ENCODE measurements at places on chromosomes 2 and 18.

- no peak for DNase-seq
Observed at GRCh38 chr18:39380866-39381265, 1815.3 kb upstream of the CELF4 start.

DNA sequence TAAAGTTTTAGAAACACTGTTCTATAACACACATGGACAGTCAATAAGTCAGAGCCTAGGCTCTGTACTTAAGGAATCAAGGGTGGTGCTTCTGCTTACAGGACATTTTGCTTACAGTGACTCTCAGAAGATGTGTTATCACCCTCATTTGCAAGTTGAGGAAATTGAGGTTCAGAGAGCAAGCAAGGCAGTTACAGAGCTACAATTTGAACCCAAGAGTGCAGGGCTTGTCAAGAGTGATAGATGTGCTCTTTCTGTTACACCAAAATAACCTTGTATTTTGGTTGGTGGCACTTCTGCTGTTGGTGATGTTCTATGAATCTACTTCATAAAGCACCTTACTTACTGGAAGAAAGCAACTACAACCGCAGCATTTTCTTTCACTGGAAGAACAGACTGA is 170.2 kb downstream of the THADA start:
- no peak for DNase-seq

DNA sequence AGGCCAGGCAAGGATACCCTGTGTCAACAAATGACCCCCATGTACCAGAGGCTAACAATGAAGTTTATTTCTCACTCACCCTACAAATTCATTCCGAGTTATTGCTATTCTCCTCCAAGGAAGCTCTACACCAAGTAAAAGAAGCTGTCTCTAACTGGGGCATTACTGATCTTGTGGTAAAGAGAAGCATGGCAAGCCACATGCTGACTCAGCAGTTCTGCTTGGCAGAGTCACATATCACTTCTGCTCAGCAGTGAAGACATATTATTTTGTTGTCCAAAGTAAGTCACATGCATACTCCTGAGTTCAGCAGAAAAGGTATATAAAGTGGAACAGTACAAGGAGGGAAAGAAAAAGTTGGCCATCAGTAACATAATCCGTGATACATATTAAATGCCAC is 315.8 kb downstream of the GULP1 start:
- no peak for DNase-seq

DNA sequence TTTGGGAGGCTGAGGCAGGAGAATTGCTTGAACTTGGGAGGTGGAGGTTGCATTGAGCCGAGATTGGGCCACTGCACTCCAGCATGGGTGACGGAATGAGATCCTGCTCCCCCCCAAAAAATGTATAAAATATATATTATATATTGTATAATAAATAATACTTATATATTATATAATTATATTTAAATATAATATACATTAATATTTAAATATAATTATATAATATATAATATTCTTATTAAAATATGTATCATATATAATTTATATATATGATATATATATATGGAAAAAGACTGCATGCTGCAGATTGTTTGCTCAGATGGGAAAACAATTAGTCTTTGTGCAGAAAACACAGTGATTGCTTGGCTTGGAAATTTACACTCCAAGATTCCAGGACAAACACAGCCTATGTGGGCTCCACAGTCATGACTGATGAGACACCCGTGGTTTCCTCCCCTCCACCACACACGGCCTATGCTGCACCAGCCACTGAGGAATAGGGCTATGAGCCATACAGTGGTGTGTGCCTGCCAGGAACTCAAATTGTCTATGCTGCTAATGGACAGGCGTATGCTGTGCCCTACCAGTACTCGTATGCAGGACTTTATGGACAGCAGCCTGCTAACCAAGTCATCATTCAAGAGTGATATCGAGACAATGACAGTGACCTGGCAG is 30.0 kb downstream of the PMAIP1 start:
- no peak for DNase-seq

GRCh38 chr18:25146512-25146910 is 205.5 kb downstream of the ZNF521 start:
- no peak for DNase-seq

DNA sequence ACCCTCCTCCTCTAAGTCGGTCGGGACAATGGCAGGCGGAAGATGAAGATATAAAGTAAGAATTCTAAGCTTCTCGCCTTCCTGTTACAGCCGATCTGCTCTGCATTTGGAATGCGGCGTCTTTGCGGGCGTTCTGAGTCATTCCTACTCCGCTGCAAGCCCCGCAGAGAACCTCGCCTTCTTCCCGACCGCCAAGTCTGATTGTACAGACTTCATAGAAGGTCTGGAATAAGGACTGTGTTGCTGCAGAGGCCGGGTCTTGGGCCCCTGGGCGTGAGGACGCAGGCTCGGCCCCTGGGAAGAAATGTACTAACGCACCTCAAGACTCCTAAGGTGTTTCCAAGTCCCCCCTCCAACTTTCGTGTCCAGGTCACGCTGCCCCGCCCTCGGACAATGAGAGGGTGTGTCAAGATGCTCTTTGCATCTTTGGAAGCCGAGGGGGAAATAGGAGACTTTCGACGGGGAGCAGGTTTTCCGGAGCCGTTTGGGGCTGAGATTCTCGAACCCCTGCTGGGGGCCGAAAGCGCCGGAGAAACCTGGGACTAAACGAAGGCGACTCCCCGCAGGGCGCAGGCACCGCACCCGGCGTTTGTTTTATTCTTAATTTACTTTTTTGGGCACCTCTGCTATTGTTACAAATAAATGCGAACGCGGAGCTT is 12.7 kb upstream of the PAX3 start:
- DNase-seq = no peak

DNA sequence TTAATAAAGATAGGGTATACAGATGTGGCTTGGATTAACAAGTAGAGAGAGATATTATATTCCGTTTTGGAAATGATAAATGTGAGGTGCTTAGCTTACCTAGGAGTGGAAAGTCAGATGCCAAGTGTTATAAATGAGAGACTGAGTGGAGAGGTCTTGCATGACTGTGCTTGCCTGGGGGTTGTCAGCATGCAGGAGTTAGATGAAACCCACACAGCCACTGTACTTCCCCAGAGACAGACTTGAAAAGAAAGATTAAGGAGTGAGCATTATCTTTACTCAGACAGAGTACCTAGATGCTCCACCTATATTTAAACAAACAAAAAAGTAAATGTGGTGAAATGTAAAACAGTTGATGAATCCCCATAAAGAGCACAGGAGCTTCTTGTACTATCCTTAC is 482.7 kb downstream of the RIT2 start:
- DNase-seq = no peak

- no peak for DNase-seq
Observed at GRCh38 chr2:120691410-120691809, 44.3 kb upstream of the GLI2 start.

DNA sequence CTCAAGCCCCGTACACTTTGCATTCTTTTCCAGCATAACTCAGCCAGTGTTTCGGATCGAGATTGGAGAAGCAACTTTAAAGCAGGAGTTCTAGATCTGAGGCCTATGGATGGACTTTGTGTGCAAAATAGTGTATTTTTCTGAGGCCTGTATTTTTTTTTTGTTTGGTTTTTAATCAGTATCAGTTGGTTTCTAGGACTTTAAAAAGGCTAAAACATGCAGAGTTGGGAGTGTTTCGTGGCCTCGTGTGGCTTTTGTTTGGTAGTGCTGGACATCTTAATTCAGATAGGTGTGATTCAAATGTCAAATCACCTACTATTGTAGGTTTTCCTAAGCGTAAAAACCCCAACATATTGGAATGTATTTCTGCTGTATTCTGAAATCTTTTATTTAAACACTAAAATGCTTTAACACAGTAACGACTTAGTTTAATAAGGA is 282 bp upstream of the PUS10 start:
- no peak for DNase-seq

GRCh38 chr2:9303528-9304225 is 97.1 kb downstream of the ASAP2 start:
- no peak for DNase-seq

GRCh38 chr2:219327719-219328118 is 4.8 kb downstream of the RESP18 start:
- no peak for DNase-seq

- DNase-seq = no peak
Observed at GRCh38 chr2:8926356-8926755, 77.1 kb downstream of the MBOAT2 start.

- no peak for DNase-seq
Observed at GRCh38 chr2:96409081-96409819, 73.7 kb downstream of the NCAPH start.

- no peak for DNase-seq
Observed at GRCh38 chr18:53785811-53786210, 438.7 kb downstream of the MBD2 start.

DNA sequence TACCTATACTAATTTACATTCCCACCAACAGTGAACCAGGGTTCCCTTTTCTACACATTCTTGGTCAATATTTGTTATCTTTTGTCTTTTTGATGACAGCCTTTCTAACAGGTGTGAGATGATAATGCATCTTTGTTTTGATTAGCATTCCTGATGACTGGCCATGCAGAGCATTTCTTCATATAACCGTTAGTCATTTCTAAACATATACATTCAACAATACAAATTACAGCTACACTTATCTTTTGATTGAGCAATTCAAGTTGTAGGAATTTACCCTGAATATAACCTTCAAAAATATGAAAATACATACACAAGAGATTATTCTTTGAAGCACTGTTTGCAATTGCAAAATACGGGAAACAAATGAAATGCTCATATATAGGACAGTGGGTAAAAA is 94.9 kb downstream of the TMEM131 start:
- no peak for DNase-seq

DNA sequence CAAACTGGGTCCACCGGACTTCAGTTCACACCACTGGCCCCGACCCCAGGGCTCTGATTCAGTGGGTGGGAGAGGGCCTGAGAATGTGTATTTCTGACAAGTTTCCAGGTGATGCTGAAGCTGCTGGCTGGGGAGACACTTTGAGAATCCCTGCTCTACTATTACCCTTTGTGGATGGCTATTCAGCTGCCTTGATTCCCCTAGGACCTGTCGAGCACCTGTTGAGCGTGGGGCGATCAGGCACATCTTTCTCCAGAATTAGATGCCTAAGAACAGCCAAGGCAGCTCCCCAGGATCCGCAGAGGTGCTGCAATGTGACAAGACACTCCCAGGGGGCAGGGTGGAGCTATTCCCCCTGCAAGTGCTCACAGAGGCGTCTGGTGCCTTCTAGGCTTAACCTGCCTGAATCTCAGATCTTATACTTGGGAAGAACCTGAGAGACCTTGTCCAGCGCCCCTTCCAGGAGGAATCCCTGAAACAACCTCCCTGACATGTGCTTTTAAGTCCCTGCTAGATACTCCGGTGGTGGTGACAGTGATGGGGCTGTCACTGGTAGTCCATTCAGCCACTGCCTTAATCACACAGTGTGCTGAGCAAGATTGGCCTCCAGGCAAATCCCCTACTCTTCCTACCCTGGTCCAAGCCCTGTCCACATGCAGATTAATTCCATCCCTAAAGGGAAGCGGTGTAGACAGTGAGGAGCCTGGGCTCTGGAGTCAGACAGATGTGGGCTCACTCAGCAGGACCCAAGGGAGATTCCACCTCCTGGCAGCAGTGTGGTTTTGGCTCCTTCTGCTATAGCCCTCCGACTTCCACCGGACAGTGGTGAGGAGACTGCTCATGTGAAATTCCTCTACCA is 43.4 kb upstream of the OTOF start:
- no peak for DNase-seq

DNA sequence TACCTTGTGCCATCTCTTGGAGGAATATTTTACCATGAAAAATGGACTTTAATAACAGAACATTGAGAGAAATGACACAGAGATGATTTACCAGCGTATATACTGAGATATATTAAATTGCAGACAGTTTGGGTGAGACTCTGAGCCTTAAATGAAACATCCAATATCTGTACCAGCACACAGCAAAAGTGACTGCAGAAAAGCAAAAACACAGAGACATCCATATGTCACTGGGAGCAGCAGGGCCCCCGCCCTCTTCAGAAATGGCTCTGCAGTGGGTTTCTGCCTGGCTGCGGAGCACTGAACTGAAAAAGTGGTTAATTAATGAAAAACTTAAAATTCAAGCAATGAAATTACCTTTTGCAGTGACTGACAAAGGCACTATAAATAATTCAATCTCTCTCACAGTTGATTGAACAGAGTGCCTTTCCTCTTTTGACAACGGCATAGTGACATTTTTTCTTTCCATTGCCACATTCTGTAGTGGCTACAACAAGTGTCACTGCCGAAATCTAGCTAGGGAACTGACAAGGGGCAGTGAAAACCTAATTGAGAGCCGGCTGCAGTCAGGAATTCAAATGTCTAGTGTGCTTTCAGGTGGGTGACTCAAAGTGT is 353.4 kb downstream of the ALK start:
- no peak for DNase-seq

GRCh38 chr2:157898591-157898996 is 22.5 kb upstream of the ACVR1 start:
- DNase-seq = peak; percentile 31

DNA sequence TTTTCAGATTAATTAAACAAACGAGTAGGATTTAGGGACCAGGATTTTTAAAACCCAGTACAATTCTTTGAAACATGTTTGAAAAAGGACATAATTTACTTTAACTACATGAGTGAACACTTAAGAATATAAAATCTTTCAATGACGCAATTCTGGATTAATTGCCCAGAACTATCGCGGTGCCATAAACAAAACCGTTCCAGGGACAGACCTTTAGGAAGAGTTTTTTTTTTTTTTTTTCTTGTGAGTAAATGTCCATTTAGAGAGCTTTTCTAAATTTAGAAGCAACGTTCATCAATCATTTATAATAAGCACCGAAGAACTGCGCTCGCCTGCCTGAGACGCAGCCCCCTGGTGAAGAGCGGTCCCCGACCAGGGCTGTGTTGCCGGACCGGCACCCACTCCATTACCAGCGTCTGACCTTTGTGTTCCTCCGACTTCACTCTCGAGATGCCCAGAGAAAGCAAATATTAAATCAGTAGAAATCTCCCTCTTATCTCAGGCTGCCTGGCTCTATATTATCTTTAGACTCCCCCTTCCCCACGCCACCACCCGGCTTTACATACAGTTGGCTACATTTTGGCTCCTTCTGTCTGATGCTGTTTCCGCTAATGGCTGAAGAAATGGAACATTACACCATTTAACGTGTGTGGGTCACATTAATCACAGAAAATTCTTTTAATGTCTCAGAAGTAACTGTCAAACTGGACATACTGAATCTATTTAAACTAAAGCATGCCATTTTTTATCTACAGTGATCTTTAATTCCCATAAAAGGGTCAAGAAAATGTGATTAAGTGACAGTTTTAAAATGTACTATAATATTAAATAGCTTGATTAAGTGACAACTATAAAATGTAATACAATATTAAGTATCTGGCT is 364.0 kb upstream of the MEIS1 start:
- DNase-seq = no peak

DNA sequence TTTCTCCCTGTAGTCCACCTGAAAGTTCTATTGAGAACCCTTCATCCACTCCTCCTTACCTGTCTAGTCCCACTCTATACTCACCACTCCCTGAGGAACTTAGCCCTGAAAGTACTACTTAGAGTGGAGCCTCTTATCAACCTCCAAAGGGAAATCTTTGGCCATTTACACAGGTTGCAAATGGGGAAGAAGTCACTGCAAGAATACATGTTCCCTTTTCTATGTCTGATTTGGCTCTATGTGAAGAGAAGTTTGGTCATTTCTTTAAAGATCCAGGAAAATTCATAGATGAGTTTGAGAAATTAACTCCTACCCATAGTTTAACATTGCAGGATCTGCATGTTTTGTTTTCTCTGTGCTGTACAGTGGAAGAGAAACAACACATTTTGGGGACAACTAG is 22.9 kb upstream of the MGAT4A start:
- DNase-seq = no peak
